ENCODE measurements at places on chromosomes 4 and X. TPM values are rescaled to one million over a fixed set of nuclear protein-coding genes. Genes with fewer than 3 reads are reported as not detected.

FATE1 gene
- total RNA-seq, result not detected

PCYT1B gene
- not detected for total RNA-seq

ARAP2 gene
- 59.6 TPM for total RNA-seq

PLXNA3 gene
- total RNA-seq, result 85.3 TPM

RTL5 gene
- 2.8 TPM for total RNA-seq

NAT8L gene
- total RNA-seq, result 0.06 TPM

COX7B2 gene
- total RNA-seq, result not detected

Data from T-cell (primary cell).